Activated gamma-delta T cell (primary cell): ENCODE measurements at places on chromosomes 2 and 18.

DNA sequence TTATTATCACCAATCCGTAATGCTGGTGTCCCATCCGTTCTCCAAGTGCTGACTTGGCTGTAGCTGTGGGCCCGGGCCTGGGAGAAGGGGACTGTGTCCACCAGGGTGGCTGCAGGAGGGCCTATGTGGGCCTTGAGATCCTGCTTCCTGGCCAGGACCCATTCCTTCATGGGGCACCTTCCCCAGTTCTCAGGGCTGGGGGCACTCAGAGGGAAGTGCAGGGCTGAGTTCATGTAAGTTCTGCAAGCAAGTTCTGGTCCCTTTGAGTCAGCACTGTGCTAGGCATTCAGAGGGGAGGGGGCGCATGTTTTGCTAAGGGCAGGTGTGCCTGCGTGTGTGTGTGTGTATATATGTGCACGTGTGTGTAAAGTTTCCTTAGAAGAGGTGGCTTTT is 94.0 kb downstream of the GLI2 start:
- no peak for DNase-seq

DNA sequence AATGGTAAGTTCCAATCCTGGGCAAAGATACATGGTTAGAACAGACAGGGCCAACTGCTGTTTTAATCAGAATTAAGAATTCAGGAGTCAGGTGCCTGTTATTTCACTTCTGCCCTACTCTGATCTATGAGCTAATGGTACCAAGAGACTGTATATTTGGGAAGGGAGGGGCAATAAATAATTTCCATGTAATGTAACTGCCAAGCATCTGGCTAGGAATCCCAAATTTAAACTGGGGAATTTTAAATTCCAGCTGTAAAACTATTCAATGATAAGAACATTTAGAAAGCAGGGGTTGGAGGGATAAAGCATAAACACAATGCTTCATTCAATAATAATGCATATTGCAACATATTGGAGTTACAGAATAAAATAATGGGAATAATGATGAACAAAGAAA is 49.7 kb downstream of the SCN7A start:
- DNase-seq, result no peak

- no peak for DNase-seq
These were observed 153.9 kb upstream of the NDUFV2 start for GRCh38 chr18:8948471-8949149.

- no peak for DNase-seq
These were observed 11.7 kb downstream of the LYPD6B start for GRCh38 chr2:149050188-149050587.

GRCh38 chr2:213016984-213017351 is 134.4 kb downstream of the IKZF2 start:
- no peak for DNase-seq

DNA sequence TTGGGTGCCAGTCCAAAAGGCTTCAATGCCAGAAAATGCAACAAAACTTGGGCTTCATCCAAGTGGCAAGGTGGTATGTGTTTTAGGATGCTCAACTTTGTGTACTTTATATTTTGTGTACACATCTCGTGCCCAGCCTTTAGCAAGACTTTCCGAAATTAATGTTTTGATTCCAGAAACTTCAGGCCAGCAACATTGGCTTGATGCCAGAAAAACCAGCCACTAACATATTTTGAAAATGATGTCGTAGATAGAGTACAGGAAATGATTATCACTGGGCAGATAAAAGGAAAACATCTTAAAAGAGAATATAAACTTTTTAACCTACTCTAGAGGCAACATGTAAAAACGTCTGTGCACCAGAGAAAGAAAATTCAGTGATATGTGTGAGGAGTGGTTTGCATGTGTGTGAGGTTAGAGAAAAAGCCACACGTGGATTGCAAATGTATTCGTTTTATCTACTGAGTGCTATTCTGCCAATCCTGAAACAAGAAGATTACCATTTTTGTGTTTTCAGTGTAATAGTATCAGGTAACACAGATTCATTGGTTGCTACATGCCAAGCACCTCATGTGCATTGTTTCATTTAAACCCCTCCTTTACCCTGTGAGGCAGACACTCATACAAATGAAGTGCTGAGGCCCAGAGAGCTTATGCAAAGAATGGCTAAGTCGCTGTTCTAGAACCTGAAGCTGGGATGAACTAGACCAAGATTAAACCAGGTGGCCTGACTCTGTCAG is 264.8 kb downstream of the C1D start:
- DNase-seq, result no peak

DNA sequence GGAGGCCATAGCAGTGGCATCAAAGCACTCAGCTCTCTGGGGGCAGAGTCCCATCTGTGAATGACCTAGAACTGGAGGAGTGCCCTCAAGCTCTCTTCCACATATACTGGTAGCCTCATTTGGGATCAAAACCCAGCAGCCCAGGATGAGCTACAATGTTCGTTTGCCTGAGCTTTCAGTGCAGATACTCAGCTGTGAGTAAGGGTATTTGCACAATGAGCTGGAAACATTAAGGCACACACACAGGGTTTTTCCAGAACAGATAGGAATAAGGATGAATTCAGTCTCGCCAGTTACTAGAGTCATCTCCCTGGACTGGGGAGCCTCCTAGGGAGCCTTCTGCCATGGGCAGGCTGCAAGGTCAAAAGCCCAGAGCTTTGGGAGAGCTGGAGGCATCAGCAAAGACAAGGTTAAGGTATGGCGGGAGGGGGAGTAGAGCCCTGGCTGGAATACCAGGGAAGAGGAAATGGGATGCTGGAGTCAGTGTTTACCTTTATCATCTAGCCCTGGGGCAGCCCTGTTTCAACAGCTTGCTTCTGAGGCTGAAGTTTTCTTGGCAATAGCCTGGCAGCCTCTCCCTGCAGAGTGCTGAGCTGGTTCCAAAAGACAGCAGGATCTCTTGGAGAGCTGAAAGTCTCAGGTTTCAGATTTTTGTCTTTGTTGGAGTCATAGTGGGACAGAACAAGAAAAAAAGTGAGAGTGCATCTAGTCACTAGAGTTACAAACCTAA is 187.7 kb downstream of the LOXHD1 start:
- no peak for DNase-seq

DNA sequence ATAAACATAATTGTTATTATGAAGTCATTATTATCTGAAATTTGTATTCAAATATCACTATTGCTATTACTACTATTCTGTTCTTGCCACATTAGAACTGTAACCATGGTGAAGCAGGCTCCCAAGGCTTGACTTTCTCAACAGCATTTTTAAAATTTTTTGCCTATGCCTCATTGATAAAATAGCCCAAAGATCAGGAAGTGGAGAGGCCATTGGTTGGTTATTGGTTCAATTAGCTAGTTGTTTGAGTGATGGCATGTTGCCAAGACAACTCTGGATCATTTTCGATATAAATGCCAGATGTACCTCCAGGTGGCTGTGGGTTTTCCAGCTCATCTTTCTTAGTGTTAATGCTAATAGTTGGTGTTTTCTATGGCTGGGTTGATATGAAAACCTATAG is 513.5 kb downstream of the TRIB2 start:
- no peak for DNase-seq

DNA sequence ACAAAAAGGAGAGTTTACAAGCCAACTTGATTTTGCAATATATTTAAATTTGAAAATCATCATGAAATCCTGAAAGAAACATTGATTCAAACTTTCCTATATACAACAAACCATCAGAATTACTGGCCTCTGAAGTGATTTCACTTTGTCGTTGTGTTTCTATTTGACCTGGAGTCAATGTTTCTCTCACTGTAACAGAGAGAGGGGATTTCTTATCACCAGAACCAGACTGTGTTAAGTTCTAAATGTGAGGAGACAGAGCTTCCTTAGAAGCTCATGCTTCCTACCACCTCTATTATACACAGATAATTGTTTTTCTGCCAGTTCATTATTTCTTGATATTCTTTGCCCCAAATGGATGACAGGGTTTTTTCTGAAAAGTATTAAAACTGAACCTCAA is 245.0 kb upstream of the RND3 start:
- DNase-seq, result no peak

DNA sequence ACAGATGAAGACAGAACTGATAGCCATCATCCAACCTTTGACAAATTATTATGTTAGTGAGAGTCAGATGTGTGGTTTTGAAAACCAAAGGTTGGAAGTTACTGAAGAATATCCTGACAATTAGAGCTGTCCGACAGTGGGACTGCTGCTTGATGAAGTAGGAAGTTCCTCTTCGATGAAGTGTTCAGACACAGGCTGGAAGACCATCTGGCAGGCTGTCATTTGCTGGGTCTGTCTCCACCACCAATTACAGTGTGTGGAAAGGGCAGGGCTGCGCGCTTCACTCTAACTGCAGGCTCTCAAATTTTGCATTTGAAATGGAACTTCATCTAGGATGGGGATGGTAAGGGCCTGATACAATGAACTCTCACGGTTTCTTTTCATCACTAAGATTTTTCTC is 313.8 kb downstream of the PIK3C3 start:
- no peak for DNase-seq

- DNase-seq, result no peak
These were observed 289.9 kb downstream of the LRRTM1 start for GRCh38 chr2:80014637-80015036.
